ENCODE measurements at places on chromosomes 5 and 9.
A peak's percentile ranks its signal among the peaks of the same experiment; 100 is the strongest.

DNA sequence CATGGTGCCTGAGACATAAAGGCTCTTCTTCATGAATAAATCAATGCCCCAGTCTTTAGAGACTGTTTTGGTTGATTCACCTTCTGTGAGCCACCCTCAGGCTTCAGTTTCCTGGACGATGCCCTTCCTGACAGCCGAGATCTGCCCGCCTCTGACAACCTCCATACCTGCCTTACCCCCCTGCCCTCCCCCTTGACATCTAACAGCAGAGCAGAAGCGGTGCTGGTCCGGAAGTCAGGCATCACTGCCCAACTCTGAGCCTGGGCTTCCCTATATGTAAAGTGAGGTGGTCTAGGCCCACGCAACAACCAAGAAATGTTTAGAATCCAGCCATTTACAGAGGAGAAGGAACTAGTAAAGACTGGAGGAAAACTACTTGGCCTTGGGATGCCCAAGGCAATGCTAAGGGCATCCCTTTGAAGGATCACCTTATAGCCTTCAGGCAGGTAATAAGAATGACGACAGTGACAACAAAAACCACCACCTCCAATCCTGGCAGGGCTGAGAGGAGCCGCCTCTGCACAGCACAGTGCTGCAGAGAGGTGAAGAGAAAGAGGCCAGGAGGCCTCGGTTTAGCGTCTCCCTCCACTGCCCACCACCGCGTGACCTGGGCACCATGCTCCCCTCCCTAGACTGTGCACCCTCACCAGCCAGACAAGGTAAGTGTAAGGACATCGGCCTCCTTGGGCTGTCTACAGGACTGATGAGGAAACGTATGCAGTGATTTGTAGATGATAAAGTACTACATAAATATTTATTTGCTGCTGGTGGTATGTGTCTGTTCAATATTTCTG, 35.3 kb upstream of the GABBR2 start:
- no peak for DNase-seq

- no peak for DNase-seq
Measured at GRCh38 chr5:82222597-82223574, 55.3 kb downstream of the RPS23 start.

- no peak for DNase-seq
Measured at GRCh38 chr5:5235685-5236084, 95.6 kb downstream of the ADAMTS16 start.

DNA sequence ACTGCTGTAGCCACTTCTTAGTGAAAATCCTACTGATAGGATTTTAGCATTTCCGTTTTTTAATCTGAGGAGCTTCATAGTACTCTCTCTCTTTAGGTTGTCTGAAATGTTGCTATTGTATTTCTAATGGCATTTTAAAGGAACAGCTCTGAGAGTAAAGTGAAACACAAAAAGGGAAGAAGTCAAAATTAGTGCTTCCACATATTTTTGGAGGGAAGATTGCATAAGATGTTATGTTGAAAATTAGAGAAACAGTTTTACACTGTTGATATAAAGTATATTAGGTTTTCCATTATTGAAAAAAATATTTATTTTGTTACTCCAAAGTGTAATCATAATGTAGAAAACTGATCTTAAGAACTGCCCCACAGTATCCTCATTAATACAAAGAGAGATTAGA, 525.1 kb downstream of the TAF11L14 start:
- no peak for DNase-seq

- no peak for DNase-seq
Measured at GRCh38 chr5:150514708-150515211, 6.8 kb downstream of the NDST1 start.

- no peak for DNase-seq
Measured at GRCh38 chr9:91427873-91428272, 4.2 kb upstream of the NFIL3 start.

DNA sequence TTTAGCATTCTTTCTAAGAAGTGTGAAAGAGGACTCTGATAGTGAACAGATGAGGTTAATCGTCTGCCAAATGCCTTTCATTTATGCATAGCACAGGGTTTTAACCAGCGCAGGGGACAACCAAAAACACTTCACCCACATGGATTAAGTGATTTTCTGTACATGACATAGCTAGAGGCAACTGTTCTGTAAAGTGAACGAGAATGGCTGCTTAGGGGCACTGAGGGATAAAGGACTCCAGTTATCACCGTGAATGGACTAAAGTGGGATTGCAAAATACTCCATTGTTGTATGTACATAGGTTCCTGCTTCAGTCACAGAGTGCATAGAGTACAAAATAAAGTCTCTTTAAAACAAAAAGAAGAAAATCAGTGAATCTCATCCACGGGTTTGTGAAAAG, 456.8 kb downstream of the DMAC1 start:
- DNase-seq = no peak

- peak; percentile 35 for DNase-seq
Measured at GRCh38 chr9:116661037-116661954, 25.8 kb upstream of the TRIM32 start.
